Endothelial cell of umbilical vein (primary cell): ENCODE measurements at places on chromosomes 6 and 20. TPM values are rescaled to one million over a fixed set of nuclear protein-coding genes. Genes with fewer than 3 reads are reported as not detected.

DNA sequence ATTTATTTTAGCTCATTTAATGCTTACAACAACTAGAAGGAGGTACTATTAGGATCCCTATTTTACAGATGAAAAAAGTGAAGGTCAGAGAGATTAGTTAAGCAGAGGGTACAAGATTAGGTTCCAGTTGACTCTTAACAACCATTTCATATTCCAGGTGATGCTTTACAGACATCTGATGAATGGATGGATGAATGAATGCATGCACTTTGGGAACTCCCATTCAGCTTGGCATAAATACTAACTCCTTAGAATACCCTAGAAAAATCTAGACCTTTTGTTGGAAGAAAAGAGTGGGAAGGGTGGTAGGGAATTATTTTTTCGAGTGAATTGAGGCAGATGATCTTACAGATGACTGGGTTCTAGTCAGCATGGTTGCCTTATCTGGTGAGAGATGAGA, 746 bp upstream of the SNRPB2 start:
- H3K4me3 ChIP-seq: no peak overlapping the region
- H3K27ac ChIP-seq: no peak overlapping the region
- H3K36me3 ChIP-seq: peaks cover 4% of the 10 kb centered on the region

The ADAM33 gene
- polyA plus RNA-seq: 0.06 TPM in 2 replicates

GRCh38 chr6:138685781-138686180, 87.8 kb upstream of the CCDC28A start:
- H3K4me3 ChIP-seq: no peak overlapping the region
- DNase-seq: no peak
- no peak overlapping the region for H3K27ac ChIP-seq
- H3K36me3 ChIP-seq: no peaks in the 10 kb centered on the region

The DEF6 gene
- 0.43 and 0.59 TPM in 2 replicates for polyA plus RNA-seq

The CAPN11 gene
- 1.0 and 1.7 TPM in 2 replicates for polyA plus RNA-seq

DNA sequence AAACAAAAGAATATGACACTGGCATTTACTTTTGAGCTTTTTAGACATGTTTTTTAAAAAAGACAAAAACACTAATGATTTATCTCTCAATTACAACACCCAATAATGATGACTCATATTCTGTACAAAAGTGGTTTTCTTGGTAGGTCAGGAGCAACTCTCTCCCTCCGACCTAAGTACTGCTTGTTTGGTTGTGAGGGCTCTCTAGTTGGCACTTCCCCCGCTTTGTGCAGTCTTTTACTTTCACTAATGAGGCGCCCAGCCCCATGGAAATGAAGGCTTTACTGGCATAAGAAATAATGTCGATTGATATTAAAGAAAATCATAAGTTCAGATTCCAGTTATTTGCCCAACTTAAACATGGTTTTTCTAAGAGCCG, 1.3 kb downstream of the KPNA5 start:
- no peaks in the 10 kb centered on the region for H3K36me3 ChIP-seq
- DNase-seq: peak; percentile 39
- H3K27me3 ChIP-seq: no peaks in the 10 kb centered on the region
- peaks cover 12% of the 10 kb centered on the region for H3K4me1 ChIP-seq
- peak overlapping the region; percentile 80 for H3K4me3 ChIP-seq

DNA sequence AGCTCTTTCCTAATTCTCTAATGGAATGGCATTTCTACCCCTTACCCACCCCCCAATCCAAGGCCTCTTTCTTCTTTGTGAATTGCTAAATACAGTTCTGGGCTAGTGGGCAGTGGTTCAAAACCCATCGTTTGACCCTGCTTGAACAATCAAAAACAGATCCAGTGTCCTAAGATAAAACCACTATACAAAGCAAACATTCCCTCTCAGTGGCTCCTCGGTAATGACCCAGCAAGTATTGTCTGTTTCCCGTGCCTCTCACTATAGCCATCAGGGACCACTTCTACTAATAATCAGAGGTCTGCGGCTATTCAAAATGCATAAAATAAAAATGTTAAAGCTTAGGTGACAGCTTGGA, 143.5 kb upstream of the AKAP12 start:
- DNase-seq: no peak
- H3K27me3 ChIP-seq: no peaks in the 10 kb centered on the region
- peaks cover 10% of the 10 kb centered on the region for H3K36me3 ChIP-seq
- no peak overlapping the region for H3K27ac ChIP-seq
- peaks cover 15% of the 10 kb centered on the region for H3K4me1 ChIP-seq

DNA sequence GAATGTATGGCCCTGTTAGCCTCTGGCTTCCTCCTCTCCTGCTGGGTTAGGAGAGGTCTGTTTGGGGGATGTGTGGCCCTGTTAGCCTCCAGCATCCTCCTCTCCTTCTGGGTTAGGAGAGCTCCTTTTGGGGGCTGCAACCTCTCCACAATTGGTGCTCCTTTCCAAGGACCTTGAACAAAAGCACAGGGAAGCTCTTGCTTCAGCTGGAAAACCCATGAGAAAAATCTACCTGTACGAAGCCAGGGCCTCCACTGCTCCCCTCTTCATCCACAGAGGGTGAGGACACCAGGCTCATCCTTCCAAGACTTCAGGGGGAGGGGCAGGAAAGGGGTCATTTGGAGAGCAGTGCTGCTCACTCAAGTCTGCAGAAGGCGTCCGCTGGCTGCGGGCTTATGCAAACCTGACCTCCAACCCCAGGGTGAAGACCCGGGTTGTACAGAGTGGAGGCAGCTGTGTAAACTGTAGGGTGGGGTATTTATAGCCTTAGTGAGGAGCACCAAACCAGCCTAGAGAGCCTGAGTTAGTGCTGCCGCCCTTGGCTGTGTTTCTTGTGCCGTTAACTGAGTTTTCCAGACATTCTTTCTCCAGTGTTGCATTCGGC, 62.1 kb downstream of the SLC24A3 start:
- H3K27me3 ChIP-seq: no peaks in the 10 kb centered on the region
- no peak overlapping the region for H3K4me3 ChIP-seq
- H3K36me3 ChIP-seq: no peaks in the 10 kb centered on the region
- no peak overlapping the region for H3K27ac ChIP-seq

DNA sequence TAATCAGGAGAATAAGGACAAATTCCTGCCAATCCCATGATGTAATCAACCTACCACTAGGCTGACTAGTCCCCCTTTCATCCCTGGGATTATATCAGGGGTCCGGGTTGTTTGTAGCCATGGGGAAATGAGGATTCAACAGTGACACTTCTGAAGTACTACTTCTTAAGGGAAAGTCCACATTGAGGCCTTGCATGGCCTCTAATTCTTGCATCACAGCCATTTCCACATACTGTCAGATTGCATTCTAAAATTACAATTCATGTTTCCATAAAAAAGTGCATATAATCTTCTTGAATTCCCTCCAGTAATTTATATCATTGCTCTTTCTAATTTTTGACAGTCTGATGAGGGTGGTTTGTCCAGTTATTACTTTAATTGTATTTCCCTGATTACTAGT, 184.2 kb downstream of the PHF3 start:
- no peaks in the 10 kb centered on the region for H3K36me3 ChIP-seq
- H3K4me3 ChIP-seq: no peak overlapping the region
- H3K4me1 ChIP-seq: no peaks in the 10 kb centered on the region
- no peak overlapping the region for H3K27ac ChIP-seq

DNA sequence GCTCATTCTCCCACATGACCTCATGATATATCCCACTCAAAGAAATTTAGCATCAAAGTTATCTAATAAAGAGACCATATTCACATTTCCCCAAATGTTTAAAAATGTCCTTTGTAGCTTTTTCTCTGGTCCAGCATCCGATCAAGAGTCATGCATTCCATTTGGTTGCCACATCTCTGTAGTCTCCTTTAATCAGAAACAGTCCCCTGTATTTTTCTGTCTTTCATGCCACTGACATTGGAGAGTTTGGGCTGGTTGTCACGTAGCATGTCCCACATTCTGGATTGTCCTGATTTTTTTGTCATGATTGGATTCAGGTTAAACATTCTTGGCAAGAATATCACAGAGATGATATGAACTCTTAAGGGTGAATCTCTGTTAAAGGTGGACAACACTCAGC, 55.7 kb downstream of the SNX5 start:
- no peak overlapping the region for H3K4me3 ChIP-seq
- no peak for DNase-seq
- H3K36me3 ChIP-seq: no peaks in the 10 kb centered on the region
- no peak overlapping the region for H3K27ac ChIP-seq
- H3K27me3 ChIP-seq: peaks cover 2% of the 10 kb centered on the region
